ENCODE measurements at places on chromosomes 1 and 21. TPM values are rescaled to one million over a fixed set of nuclear protein-coding genes. Genes with fewer than 3 reads are reported as not detected.

Gene HPDL
- total RNA-seq: 26.8 TPM

Gene IL10
- total RNA-seq: 5.8 TPM

DNA sequence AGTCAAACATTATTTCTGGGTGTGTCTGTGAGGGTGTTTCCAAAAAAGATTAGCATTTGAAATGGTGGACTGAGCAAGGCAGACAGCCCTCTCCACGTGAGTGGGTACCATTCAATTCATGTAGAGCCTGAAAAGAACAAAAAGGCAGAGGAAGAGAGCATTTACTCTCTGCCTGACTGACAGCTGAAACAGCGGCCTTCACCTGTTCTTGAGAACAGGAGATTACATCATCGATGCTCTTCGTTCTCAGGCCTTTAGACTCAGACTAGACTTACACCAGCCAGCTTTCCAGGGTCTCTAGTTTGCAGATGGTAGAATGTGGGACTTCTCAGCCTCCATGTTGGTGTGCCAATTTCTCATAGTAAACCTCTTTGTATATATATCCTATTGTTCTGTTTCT, 302.3 kb downstream of the BACH1 start:
- no peak for DNase-seq

DNA sequence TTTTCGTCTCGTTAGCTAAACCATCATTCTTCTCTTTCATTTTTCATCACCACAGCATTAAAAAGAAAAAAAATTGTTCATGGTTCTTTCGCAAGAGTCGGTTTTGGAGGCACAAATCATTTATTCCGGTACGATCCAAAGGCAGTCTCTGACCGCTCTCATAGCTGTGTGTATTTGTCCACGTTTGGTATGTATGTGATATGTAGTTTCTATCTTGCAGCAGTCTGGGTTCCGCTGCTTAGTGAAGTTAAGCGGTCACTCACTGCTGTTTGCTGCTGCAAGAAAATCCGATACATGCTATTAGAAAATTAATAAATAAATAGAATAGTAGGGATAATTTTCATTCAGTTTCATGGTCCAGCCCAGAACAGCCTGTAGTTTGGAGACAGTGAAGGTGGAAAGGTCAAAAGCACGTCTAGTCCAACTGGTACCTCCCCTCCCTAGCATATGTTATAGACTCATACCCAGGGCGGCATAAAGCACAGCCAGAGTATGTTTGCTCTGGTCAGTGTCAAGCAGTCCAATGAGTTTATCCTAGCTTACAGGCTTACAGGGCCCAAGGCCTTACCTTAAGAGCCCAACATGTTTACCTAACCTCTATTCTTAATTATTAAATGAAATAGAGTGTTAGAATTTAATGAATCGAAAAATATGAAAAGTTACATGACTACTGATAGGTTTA, 2.5 kb downstream of the FMN2 start:
- no peak for DNase-seq

DNA sequence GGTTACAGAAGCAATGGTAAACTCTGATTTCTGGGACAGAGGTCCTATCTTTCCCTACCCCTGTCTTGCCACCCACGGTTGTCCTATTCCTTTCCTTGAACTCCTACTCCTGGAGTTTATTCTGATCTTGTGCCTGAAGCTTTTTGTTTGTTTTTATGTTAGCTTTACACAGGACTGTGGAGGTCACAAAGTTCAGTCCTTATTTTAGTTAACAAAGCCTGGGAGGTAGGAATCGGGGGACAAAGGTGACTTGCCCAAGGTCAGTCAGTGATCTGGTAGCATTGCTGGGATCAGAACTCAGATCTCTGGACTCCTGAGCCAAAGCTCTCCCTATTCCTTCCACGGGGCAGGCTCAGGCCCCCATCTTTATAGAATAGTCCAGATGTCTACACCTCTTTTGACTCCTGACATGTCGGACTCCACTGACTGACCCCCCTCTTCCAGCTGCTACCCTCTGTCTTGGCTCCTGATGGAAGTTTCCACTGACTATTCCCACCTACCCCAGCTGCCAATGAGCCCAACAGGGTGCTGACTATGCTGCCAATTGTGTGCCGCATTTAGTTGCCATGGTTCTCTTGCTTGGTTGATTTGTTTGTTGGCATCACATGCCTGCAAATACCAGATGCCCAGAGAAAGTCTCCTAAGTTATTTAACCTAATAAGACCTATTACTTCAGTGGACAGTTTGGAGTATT, 9.9 kb downstream of the F5 start:
- no peak for DNase-seq

- DNase-seq: no peak
Observed at GRCh38 chr21:41777951-41778815, 11.3 kb upstream of the RIPK4 start.
